ENCODE measurements at places on chromosomes 12 and 14.

DNA sequence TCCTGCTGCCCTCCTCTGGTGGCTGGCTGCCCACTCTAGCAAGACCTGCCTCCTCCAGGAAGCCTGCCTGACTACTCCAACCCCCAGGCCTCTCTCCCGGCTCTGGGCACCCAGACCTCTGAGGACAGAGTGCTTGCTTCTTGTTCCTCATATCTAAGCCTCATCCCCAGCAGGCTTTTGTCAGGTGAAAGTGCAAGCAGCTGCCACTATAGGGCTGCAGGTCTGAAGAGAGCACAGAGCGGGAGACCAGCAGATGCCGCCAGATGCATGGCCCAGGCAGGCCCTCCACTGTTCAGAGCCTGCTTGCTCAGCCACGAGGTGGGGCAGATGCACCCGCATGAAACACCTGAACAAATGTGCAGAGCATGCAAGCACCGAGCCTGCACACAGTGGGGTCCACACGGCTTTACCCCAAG lies 73.0 kb downstream of the SERPINA3 start:
- peak; percentile 38 for DNase-seq

DNA sequence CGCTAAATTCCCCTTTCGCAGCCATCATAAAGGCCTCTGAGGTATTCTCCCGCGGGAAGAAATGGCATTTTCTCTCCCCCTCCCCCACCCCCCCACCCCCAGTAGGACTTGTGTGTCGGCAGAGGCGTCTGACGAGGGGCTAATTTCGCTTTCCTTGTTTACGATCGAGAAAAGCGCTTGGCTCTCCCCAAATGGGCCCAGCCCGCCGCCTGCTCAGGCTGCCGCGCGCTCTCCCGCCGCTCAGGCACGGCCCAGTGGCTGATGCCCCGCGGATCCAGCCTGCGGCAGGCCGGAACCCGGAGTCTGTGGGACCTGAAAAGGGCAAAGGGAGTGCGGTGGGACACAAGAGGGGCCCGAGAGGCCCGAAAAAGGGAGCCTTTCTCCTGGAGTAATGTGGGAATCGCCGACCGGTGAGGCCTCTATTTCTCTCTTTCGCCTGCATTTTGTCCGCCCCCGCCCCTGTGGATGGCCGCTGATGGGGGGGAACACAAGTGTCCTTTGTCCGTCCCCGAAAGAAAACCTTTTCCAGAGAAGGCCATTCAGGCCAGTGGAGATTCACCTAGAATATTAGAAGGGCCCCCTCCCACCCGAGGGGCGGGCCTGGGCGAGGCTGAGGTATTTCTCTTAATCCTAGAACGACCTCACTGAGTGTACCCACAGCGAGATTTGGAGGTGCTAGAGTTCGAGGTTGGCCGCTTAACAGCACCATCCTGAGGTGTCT lies 9.0 kb upstream of the HOXC6 start:
- DNase-seq: peak; percentile 64

DNA sequence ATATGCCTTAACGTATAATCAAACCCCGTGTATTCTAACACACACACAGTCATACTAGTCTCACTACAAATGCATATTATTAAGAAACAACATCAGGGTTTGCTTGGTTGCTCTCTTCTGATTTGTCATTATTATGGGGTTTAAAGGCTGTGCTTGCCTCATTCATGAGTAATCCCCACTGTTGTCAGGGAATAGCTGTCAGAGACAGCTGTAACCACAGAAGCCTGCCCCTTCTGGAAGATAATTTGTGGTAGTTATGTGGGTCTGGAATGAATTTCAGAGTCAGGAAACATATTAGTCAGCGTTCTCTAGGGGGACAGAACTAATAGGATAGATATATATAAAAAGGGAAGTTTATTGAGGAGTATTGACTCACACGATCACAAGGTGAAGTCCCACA lies 456.9 kb upstream of the TMEM132C start:
- no peak for DNase-seq

GRCh38 chr14:89586258-89587135 lies 169.5 kb upstream of the FOXN3 start:
- no peak for DNase-seq

GRCh38 chr12:6758506-6759095 lies 5.7 kb upstream of the MLF2 start:
- DNase-seq: peak; percentile 92

DNA sequence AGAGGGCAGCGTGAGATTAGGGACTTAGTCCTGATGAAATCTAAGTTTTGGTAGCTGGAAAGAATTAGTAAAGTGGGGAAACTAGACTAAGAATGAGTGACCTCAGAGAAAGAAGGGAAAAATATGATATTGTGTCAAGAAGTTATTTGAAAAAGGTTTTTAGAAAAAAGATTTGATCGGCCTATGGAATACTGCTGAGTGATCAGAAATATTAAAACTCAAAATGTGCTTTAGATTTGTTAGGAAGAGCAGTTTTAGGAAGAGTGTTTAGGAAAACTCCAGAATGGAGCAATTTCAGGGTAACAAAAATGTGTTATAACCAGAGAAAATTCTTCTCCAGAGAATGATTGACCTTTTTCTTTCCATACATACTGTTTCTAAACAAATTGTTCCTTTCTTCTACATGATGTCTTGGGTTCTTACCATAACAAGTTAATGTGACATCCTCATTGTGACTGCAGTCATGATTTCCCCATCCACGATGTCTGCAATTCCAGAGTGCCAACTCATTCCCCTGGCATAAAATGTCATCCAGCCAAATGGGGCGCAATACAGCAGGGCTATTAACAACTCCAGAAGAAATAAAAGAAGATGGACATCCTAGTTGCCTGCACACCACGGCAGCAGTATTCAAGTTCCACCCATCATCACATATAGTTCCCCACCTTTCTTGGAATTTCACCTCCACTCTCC lies 11.8 kb downstream of the CD163L1 start:
- DNase-seq: no peak

GRCh38 chr12:105369014-105369413 lies 38.5 kb downstream of the C12orf75 start:
- DNase-seq: no peak

DNA sequence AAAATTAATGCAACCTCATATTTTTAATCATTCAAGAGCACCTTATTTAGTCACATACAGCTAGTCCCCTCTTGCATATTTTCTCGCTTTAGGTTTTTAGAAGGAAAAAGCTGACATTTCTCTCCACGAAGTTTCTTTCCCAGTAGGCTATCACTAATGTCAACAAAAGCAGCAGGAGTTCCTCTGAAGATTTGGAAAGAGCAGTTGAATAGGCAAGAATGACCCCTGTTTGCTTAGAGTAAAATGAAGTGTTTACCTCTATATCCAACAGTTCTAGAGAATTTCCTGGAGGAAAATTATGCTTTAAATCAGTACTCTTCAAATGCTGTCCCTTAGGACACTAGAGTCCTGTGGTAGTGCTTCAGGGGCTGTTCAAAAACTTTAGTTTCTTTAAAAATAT lies 188.1 kb upstream of the PRKD1 start:
- no peak for DNase-seq

GRCh38 chr14:35878272-35879150 lies 52.4 kb downstream of the BRMS1L start:
- DNase-seq: no peak

GRCh38 chr14:74619672-74620131 lies 7.7 kb upstream of the LTBP2 start:
- DNase-seq: no peak

GRCh38 chr12:120266180-120266870 lies 795 bp upstream of the PXN start:
- DNase-seq: no peak

DNA sequence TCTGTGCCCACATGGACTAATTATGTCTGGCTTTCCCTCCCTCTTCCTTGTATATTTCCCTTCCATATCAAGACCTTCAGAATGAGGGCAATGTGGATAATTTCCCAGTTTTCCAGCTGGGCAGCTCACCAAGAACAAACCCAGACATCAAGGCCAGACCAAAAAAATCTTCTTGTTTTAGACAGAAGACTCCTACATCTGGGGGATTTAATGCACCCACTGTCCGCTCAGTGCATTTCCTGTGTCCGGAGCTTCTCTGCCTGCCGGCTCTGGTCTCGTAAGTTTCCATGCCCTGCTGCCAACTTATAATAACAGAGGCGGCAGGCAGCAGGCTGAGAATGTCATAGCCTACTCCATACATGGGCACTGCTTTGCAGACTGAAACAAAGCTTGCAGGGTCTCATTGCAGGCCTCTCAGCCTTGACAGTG lies 207.2 kb upstream of the BCL2L14 start:
- DNase-seq: no peak

DNA sequence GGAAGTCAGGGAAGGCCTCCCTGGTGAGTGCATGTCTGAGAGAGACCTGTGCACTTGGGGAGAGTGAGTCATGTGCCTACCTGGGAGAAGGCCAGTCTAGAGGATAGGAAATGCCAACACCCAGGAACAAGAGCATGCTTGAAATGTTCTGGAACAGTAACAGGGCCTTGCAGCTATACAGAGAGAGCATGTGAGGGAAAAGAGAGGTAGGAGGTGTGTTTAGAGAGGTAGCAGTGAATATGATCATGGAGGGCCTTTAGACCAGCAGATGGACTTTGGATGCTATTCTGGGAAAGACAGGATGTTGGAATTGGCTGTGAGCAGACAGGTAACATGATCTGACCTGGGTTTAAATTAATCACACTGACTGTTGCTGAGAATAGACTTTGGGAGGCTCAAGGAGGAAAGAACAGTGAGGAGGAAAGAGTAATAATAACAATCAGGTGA lies 1143.6 kb downstream of the FLRT2 start:
- DNase-seq: no peak

DNA sequence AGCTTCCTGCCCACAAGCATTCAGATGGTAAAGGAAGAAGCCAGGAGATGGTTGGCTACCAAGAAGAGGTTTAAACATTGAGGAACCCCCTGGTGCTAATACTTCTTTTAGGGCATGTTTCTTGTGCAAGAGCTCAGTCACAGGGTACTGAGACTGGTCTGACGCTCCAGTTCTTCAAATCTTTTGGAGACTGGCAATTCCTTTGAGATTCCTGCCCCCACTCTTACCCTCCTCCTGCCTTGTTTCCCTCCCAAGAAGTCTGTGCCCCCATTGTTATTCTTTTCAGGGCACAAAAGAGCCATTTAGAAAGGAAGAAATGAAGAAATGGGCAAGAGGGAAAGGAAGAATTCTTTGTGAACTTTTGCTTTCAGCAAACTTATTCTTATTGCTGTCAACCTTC lies 11.8 kb downstream of the A2ML1 start:
- no peak for DNase-seq

- peak; percentile 39 for DNase-seq
Observed at GRCh38 chr12:47079468-47079980, at the start of the genes AMIGO2 and PCED1B. Gene AMIGO2, minus strand, starts transcription at chr12:47079959. Its CDS starts 957 bp downstream, at chr12:47079002. Gene PCED1B, plus strand, starts transcription at chr12:47079621. Its CDS starts 155,443 bp downstream, at chr12:47235064.

All from WERI-Rb-1 (cell line).